Activated T-cell treated with anti-CD3 and anti-CD28 coated beads, Interleukin-2, amount 50 U/mL, for 72 hours (primary cell): ENCODE measurements at places on chromosomes 13 and 19. TPM values are rescaled to one million over a fixed set of nuclear protein-coding genes. Genes with fewer than 3 reads are reported as not detected.
A peak's percentile ranks its signal among the peaks of the same experiment; 100 is the strongest.

DNA sequence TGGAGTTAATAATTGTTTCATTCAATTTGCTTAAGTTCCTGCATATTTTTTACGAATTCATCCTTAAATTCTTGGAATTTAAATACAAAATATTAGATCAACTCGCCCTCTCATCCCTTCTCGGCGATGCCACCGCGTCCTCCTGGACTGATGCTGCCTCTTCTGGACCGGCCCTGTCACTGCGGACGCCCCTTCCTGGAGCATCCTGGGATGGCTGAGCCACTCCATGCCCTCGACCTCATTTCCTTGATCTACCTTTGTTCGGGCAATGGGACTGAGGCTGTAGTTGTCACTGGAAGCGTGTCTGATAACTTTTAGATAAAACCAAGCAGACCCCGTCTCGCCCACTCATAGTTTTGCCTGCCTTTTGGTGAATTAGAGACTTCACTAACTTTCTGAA lies 283.7 kb downstream of the TEX29 start:
- no peak overlapping the region for H3K27ac ChIP-seq
- H3K4me3 ChIP-seq = no peak overlapping the region
- DNase-seq = no peak
- H3K4me1 ChIP-seq = no peaks in the 10 kb centered on the region
- H3K36me3 ChIP-seq = no peaks in the 10 kb centered on the region
- peaks cover 12% of the 10 kb centered on the region for H3K27me3 ChIP-seq

GRCh38 chr13:44648392-44649103 lies 72.4 kb upstream of the TSC22D1 start:
- no peaks in the 10 kb centered on the region for H3K36me3 ChIP-seq
- peaks cover 23% of the 10 kb centered on the region for H3K4me1 ChIP-seq
- no peak for DNase-seq
- peaks cover 45% of the 10 kb centered on the region for H3K27me3 ChIP-seq

DNA sequence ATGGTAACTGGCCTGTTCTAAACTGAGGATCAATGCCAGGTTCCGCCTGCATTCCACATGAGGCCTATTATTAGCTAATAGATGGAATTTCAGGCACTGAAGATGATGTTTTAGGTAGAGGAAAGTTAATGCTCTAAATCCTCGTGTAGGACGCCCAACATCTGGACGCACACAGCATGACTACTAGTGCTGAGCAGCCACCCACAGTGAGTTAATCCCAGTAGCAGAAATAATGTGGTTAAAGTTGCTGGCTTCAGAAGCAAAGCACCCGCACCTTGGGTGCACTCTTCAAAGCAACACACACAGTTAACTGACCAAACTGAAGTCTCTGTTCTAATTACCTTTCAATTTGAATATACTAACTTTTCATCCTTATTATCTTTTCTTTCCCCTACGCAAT lies 150.6 kb downstream of the DIAPH3 start:
- H3K27ac ChIP-seq = no peak overlapping the region
- DNase-seq = no peak
- H3K4me1 ChIP-seq = no peaks in the 10 kb centered on the region
- H3K36me3 ChIP-seq = peaks cover 8% of the 10 kb centered on the region
- no peaks in the 10 kb centered on the region for H3K27me3 ChIP-seq

GRCh38 chr19:2356036-2356646 lies 3.9 kb upstream of the TMPRSS9 start:
- no peaks in the 10 kb centered on the region for H3K4me1 ChIP-seq
- H3K27ac ChIP-seq = no peak overlapping the region
- H3K36me3 ChIP-seq = no peaks in the 10 kb centered on the region
- H3K4me3 ChIP-seq = no peak overlapping the region
- DNase-seq = no peak

GRCh38 chr13:30319655-30320054 lies 12.3 kb upstream of the KATNAL1 start:
- no peak overlapping the region for H3K27ac ChIP-seq
- no peaks in the 10 kb centered on the region for H3K4me1 ChIP-seq
- H3K27me3 ChIP-seq = no peaks in the 10 kb centered on the region
- H3K36me3 ChIP-seq = no peaks in the 10 kb centered on the region
- no peak overlapping the region for H3K4me3 ChIP-seq

DNA sequence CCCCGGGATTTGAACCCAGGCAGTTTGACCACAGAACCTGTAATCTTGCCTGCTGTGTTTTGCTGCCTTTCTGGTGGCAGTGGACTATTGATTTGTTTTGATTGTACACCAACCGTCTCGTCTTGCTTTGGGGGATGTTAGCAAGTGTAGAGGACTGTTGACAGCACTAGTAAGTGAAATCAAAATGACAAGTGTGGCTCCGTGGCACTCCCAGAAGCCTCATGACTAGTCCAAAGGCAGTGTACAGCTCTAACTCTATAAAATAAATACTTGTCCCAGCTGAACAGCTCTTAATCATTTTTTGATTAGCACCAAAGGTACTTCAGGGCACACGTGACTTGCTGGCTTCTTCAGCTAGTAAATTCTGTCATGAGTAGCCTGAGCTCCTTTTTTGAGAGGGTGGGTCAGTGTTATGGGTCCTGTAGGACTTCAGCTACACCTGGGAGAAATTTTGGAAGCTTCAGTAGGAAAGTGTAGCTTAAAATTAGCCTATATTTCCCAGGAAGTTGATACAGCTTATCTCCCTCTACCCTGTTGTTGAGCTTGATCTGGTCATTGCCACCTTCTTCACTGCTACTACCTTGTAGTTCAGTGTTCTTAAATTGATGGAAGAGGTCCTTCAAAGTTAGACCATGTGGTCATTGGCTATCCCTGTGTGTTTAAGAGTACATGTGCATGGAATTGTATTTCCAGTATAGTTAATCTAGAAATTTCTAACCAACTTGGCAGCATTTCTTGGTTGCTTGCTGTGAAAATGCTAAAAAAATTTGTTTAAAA lies 15.1 kb downstream of the TM9SF2 start:
- peaks cover 18% of the 10 kb centered on the region for H3K4me1 ChIP-seq
- no peak for DNase-seq
- no peaks in the 10 kb centered on the region for H3K27me3 ChIP-seq
- peaks cover 6% of the 10 kb centered on the region for H3K36me3 ChIP-seq
- no peak overlapping the region for H3K4me3 ChIP-seq

- peaks cover 32% of the 10 kb centered on the region for H3K4me1 ChIP-seq
- H3K27ac ChIP-seq = no peak overlapping the region
- H3K36me3 ChIP-seq = peaks cover 3% of the 10 kb centered on the region
- H3K4me3 ChIP-seq = peak overlapping the region; percentile 87
Measured at GRCh38 chr19:49442771-49443365, 1.5 kb upstream of the SLC17A7 start.

PEG3 gene
- total RNA-seq = 0.05 TPM

ETV2 gene
- 2.5 TPM for total RNA-seq

FCER2 gene
- total RNA-seq = 2.3 TPM

PODNL1 gene
- not detected for total RNA-seq

DNA sequence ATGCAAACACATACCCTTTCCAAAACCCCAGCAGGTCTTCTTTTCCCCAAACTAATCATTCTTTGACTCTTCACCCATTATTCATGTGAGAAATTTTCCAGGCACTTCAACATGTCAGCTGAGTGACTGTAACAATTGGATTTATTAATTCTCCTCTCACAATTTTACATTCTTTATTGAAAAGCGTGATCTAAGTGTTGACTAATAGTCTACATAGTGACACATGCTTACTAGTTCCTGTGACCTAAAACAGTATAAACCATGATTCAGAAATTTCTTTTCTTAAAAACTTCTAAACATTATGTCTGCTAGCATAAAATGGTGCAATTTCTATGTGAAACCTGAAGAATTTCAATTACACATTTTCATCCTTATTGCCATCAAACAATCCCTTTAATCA lies 532.3 kb downstream of the GPC5 start:
- H3K4me3 ChIP-seq = no peak overlapping the region
- H3K27me3 ChIP-seq = no peaks in the 10 kb centered on the region
- no peak overlapping the region for H3K27ac ChIP-seq

GRCh38 chr19:1134431-1134830 lies 30.6 kb downstream of the GPX4 start:
- no peaks in the 10 kb centered on the region for H3K36me3 ChIP-seq
- no peaks in the 10 kb centered on the region for H3K27me3 ChIP-seq
- peak overlapping the region; percentile 79 for H3K27ac ChIP-seq

GRCh38 chr19:485583-486236 lies 10.6 kb upstream of the MADCAM1 start:
- H3K27ac ChIP-seq = no peak overlapping the region
- H3K4me3 ChIP-seq = no peak overlapping the region
- peaks cover 10% of the 10 kb centered on the region for H3K36me3 ChIP-seq
- no peak for DNase-seq
- H3K4me1 ChIP-seq = peaks cover 11% of the 10 kb centered on the region

- no peaks in the 10 kb centered on the region for H3K36me3 ChIP-seq
- no peak for DNase-seq
- peaks cover 53% of the 10 kb centered on the region for H3K4me1 ChIP-seq
- H3K4me3 ChIP-seq = peak overlapping the region; percentile 50
Measured at GRCh38 chr19:29978080-29978479, 36.0 kb downstream of the URI1 start.

DNA sequence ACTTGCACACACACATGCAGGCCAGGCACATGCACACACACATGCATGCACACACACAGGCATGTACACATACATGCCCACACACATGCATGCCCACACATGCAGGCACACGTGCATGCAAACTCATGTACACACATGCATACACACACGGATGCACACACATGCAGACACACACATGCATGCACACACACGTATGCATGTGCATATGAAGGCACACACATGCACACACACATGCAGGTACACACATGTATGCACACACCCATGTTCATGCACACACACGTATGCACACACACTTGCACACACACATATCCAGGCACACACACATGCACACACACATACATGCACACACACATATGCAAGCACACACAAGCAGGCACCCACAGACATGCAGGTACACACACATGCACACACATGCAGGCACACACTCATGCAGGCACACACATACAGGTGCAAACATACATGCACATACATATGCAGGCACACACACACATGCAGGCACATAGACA lies 278.1 kb downstream of the LHFPL6 start:
- peaks cover 10% of the 10 kb centered on the region for H3K27me3 ChIP-seq
- no peak for DNase-seq
- H3K27ac ChIP-seq = no peak overlapping the region
- no peaks in the 10 kb centered on the region for H3K4me1 ChIP-seq

- H3K4me3 ChIP-seq = no peak overlapping the region
- no peak for DNase-seq
- H3K27me3 ChIP-seq = peaks cover 17% of the 10 kb centered on the region
- H3K36me3 ChIP-seq = no peaks in the 10 kb centered on the region
- peaks cover 14% of the 10 kb centered on the region for H3K4me1 ChIP-seq
Measured at GRCh38 chr13:20715330-20715712, 11.8 kb downstream of the IL17D start.

- peaks cover 18% of the 10 kb centered on the region for H3K4me1 ChIP-seq
- DNase-seq = no peak
- H3K27me3 ChIP-seq = no peaks in the 10 kb centered on the region
- H3K27ac ChIP-seq = no peak overlapping the region
- H3K4me3 ChIP-seq = no peak overlapping the region
- peaks cover 4% of the 10 kb centered on the region for H3K36me3 ChIP-seq
Measured at GRCh38 chr13:95251641-95252040, 49.6 kb downstream of the ABCC4 start.

DNA sequence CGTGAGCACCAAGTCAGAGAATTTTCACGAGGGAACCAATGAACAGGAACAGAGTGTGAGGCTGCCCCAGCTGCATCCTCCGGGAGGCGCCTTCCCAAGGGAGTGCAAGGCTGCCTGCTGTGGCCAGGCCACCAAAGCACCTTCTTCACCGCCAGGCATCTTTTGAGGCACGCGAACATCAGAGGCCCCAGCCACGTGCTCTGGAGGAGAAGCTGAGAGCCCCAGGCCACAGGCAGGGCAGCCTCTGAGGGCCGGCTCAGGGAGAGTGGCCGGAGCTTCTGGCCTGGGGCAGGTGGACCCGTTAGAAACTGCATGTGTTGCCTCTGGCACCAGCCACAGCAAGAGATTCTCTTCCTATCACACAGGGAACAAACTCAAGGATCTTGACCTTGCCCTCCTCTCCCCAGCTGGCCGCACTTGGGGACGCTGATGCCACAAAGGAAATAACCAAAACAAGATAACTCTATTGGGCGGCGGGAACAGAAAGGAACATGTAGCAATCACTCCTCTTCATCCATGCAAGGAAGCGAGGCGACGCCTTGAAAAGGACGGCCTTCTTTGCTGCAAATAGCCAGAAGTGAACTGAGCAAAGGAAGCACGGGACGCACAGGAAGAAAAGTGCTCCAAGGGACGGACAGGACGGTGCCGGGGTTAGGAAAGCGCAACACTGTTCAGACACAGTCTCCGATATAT lies 19.9 kb downstream of the GAS6 start:
- H3K4me1 ChIP-seq = peaks cover 26% of the 10 kb centered on the region
- no peaks in the 10 kb centered on the region for H3K36me3 ChIP-seq
- peaks cover 12% of the 10 kb centered on the region for H3K27me3 ChIP-seq
- no peak for DNase-seq

- H3K36me3 ChIP-seq = peaks cover 6% of the 10 kb centered on the region
- H3K27ac ChIP-seq = peak overlapping the region; percentile 52
- H3K4me3 ChIP-seq = no peak overlapping the region
- no peaks in the 10 kb centered on the region for H3K27me3 ChIP-seq
- DNase-seq = no peak
Measured at GRCh38 chr13:39682788-39683187, 27.3 kb downstream of the COG6 start.

DNA sequence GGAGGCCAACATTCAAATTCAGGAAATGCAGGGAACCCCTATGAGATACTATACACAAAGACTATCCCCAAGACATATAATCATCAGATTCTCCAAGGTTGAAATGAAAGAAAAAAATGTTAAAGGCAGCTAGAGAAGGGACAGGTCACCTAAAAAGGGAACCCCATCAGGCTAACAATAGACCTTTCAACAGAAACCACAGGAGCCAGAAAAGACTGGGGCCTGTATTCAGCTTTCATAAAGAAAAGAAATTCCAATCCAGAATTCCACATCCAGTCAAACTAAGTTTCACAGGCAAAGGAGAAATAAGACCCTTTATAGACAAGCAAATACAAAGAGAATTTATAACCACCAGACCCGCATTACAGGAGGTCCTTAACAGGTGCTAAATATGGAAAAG lies 1703.6 kb upstream of the PRR20A start:
- H3K36me3 ChIP-seq = peaks cover 3% of the 10 kb centered on the region
- H3K27me3 ChIP-seq = no peaks in the 10 kb centered on the region
- no peak for DNase-seq

TSHZ3 gene
- total RNA-seq = 0.74 TPM

DNA sequence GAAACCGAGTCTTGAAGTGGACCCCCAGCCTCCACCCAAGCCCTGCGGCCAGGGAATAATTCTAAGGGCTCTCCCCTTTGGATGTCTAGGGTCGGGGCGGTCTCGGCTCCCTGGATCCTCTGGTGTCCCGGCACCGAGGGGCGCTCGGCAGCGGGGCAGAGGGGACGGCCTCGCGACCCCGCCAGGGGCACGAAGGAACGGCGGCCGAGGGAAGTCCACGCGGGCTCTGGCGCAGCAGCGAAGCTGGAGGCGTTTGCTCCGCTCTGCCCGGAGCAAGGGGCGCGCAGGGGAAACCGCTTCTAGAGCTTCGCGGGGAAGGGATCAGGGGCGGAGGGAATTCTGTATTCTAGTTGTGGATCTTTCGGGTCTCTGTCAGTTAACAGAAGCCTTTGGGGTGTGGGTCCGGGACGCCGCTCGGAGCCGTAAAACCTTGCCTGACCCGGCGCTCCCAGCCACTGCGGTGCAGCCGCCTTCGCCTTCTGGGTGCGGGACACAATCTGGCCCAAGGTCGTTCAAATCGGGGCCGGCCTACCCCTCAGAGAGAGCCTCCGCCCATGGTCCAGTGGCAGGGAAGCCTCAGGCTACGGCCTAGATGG lies 118.2 kb downstream of the KCNRG start:
- no peak overlapping the region for H3K27ac ChIP-seq
- no peaks in the 10 kb centered on the region for H3K36me3 ChIP-seq
- no peak overlapping the region for H3K4me3 ChIP-seq
- peaks cover 53% of the 10 kb centered on the region for H3K27me3 ChIP-seq
- DNase-seq = no peak

GRCh38 chr13:23289917-23290357 lies 109.2 kb downstream of the SGCG start:
- no peak overlapping the region for H3K27ac ChIP-seq
- H3K4me3 ChIP-seq = no peak overlapping the region
- no peaks in the 10 kb centered on the region for H3K4me1 ChIP-seq
